WTC11 (cell line): ENCODE measurements at places on chromosomes 4 and X. TPM values are rescaled to one million over a fixed set of nuclear protein-coding genes. Genes with fewer than 3 reads are reported as not detected.

- no peak for DNase-seq
Measured at GRCh38 chr4:9969526-9970398, 51.5 kb downstream of the SLC2A9 start.

DNA sequence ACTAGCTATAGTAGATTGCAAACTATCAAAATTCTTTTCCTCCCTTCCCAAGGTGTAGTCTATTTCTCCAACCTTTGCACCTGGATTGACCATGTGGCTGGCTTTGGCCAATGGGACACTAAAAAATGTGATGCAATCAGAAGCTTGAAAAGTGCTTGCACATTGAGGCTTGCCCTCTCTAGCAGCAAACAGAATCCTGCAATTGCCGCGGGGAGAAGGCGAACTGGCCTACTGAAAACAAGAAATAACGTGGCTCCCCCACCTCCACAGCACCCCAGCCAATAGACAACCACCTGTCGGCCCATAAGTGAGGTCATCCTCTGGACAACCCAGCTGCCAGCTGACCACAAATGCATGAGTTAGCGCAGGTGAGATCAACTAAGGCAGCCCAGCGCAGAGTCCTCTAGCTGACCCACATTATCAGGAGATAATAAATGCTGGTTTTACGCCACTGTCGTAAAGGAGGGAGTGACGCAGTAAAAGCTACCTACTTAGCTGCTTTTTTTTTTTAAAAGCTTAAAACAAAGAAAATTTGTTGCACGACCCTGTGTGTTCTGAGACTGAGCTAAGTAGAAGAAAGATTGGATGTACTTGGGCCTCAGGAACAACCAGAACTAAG, 95.2 kb downstream of the GK start:
- no peak for DNase-seq

DNA sequence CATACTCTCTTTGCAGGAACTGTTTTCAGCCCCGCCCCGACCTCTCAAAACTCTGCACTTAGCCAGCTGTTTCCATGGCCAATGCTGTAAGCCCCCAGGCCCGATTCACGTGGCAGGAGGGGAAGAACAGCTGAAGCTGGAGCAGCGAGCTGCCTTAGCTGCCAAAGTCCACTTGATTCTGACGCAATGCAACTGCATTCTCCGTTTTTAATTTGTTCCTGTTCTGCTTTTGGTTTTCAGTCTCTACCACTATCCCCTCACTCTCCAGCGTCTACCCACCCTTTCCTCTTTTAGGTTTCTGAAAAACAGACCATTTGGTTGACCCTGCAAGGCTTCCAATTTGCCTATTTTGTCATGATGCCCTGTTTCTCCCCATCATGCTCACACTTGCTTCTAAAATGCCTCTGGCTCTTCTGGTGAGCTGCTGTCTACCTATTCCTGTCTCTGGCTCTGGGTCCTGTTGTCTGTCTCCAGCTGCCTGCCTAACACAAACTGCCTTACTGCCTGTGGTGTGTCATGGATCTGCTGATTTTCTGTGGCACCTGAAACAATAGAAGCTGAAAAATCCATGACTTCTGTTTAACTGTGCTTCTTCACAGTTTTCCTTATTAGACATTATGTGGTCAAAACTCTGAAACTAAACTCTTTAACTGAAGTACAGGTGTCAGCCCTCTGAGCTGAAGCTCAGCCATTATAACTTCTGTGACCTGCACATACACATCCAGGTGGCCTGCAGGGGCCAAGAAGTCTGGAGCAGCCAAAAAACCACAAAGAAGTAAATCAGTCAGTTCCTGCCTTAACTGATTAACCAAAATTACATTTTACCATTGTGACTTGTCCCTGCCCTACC, 160.5 kb upstream of the AGTR2 start:
- peak; percentile 30 for DNase-seq

DNA sequence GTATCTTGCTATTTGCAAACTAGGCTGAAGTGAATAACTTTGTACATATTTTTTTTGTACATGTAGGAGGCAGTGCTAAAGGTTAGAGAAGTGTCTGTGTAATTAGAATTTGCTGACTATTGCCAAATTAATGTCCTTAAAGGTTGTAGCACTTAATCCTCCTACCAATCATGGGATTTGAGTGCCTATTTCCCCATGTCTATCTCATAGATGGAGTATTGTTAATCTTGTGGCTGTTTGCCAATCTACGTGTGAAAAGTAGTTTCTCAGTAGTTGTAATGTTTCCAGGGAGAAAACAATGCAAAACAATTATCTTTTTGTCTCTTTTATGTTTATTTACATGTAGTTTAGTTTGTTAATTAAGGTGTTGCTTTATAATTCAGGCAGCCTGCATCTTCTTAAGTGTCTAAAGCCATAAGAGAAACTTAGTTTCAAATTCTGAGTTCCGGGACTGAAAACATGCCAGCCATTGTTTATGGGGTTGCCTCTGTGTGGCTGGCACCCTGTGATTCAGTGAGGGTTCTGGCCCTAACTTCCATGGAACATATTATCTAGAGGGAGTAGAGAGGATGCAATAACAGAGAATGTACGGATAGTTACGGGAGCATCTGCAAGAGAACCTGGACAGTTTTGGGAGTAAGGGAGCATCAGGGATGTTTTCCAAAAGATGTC, 142.4 kb downstream of the KLHL8 start:
- no peak for DNase-seq

- no peak for DNase-seq
Measured at GRCh38 chr4:156298230-156298629, 344.6 kb upstream of the CTSO start.

DNA sequence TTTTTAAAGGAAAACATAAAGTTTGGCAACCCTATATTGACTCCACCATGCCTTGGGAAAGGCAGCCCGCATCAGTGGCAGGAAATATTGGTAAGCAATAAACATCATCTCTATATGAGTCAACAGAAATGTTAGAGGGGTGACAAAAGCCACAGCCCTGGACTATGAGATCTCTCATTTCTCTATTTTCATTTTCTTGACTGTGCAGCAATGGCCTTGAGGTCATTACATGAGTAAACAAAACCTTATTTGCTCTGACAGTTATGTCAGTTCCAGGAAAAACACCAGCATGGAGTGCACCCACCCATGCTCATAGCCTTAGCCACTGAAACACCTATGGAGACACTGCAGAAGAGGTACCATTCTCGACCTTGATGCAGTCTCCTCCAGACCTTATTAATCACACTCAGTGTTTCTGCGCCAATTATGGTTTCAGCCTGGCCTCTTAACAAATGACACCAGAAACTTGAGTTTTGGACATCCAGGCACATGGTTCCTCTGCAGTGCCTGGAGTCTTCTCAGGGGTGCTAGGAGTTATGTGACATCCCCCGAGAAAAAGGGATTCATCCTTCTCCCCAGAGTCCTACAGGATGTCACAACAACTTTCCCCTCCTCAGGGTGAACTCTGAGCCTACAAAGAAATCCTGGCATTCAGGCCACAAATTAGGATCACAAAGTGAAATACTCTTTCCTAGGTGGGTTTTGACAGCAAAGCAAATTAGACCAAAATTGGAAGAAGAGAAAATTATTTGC, 16.0 kb upstream of the HPGD start:
- DNase-seq = no peak

DNA sequence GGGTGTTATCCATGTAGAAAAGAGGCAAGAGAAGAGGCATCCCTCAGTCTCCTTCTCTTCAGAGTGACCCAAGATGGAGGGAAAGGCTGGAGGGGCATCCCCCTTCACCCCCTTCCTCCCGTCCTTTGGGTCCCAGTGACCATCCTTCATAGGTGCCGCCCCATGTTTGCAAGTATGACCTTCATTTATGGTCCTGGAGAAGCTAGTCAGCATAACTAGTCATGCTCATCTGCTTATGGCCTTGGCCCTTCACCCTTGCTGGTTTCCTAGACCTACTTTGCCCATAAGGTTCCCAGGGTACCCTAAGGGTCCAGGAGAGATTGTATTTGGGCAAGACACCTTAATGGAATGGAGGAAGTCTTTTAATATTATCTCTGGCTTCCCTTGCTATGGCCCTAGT, 46.7 kb downstream of the HMGB2 start:
- DNase-seq = no peak

DNA sequence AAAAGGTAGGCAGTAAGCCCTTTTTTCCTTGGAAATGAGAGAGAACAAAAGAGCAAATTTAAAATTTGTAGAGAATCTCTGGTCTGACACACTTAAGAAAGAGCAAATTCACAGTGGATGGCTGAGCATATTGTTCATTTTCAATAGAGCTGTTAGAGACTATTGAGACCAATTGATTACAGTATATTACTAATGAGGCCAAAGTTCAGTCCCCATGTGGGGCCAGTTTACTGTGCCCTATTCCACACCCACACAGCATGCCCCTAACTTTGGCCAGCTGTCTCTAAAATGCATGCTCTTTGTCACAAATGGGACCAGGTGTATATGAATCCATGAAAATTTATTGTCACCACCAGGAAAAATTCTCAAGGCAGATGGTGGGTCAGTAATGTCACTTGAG, 470.5 kb downstream of the PCDH7 start:
- DNase-seq = no peak

- DNase-seq = no peak
Measured at GRCh38 chr4:182179105-182179504, 64.1 kb upstream of the TENM3 start.

DNA sequence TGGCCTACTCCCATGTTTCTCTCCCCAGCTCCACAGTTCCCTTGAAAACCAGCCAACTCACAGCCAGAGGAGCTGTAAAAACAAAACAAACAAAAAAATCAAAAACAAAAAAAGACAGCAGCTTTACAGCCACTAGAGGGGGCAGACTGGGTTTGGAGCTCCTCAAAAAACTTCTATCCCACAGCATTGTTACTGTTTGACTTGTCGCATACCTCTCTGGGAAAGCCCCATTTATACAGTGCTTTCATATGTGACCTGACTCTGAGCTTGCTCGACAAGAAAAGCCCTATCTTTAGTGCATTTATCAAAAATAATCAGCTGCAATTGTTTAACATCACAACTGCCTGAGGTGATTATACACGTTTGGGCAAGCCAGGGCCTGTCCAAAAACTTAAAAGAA, 21.6 kb downstream of the TSPAN6 start:
- DNase-seq = no peak

DNA sequence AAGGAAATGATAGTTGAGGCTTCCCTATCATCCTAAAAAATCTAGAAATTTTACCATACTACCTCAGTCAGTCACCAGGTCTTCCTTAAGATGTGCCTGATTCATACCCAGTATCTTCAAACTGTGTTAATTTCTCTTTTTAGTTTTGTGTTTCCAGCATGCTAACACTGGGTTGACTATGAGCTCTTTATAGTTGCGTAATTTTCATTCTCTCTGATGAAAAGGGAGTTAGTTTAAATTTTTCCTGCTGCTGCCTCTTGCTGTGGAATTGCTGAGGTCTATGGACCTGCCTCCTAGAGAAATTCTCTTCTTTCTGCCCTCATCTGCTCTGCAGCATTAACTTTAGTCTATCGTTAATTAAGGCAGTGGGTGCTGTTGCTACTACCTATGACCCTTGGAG, 66.6 kb downstream of the BANK1 start:
- no peak for DNase-seq

DNA sequence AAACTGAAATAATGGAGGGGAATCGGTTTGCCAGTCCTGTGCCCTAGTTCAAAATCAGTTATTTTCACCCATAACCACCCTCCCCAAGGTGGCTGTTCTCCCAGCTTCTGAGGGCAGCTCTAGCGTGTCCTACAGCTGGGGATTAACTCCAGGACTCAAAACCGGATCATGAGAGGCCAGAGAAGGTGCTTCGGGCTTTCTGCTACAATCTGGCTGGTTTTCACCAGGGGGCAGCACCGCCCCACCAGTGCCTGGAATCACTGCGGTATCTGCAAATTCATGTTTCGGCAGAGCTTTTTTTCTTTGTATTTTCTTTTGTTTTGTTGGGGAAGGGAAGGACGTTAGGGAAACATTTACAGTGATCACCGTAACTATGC, 28.4 kb downstream of the PDHA1 start:
- DNase-seq = peak; percentile 69

DNA sequence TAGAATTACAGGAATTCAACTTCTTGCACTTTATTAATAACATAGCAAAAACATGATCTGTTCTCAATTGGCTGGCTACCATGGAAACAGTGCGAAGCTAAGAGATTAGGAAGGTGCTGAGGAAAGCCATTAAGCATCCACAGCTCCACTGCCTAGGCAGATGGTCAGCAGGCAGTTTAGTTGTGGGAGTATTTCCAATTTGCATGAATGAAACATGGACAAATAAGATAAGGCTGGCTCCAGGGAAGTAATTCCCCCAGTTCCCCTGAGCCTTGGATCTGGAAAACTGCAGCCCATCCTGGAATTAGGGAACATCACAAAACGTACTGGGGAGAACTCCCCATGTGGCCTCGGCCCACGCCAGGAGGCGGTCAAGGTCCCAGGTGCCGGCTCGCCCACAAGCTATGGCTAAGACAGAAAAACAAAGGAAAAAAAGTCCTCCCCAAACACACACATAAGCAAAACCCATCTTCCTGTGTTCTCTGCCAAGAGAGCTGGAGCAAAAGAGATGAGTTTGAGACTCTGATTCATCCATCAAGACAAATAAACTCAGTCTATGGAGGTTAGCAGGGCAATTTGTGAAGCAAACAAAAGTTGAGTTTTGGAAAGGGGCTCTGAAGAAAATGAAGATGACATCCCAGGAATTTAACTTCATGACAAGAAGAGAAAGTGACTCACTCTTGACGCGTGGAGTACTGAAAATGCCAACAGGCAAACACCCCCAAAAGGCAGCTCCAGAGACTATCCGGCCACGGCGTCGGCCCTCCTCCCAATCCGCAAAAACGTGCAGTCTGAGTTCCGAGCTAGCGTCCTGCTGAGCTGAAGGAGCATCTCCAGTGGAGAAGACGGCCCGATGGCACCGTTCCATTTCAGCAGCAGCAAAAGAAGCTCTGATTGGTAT, 45.1 kb downstream of the IGFBP7 start:
- no peak for DNase-seq

GRCh38 chrX:148203531-148203930, 222.4 kb downstream of the FMR1NB start:
- DNase-seq = no peak

DNA sequence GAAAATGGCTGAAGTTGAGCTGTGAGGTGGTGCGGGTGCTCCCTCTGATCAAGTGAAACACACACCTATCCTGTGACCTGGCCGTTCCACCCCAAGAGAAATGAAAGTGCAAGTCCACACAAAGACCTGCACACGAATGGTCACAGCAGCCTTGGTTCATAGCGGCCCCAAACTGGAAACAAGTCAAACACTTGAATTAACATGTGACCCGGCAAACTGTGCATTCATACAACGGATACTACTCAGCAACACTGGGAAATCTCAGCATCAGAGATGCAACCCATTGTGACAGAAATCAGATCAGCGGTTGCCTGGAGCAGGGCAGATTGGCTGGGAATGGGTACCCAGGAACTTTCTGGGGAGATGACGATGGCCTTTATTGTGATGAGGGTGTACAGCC, 7.6 kb downstream of the G6PD start:
- no peak for DNase-seq

The NIPAL1 gene
- 7.1 to 8.4 TPM (median 7.2 TPM) in 3 replicates for total RNA-seq

The ARHGAP10 gene
- 7.1 to 9.6 TPM (median 8.0 TPM) in 3 replicates for total RNA-seq

The CPZ gene
- total RNA-seq = 22.7 to 26.9 TPM (median 22.8 TPM) in 3 replicates

The EMCN gene
- not detected in 3 replicates for total RNA-seq

The RTL5 gene
- 0.76 to 1.3 TPM (median 1.0 TPM) in 3 replicates for total RNA-seq

The HPSE gene
- total RNA-seq = 3.0 to 3.8 TPM (median 3.7 TPM) in 3 replicates

The SMARCA1 gene
- total RNA-seq = 46.1 to 57.3 TPM (median 54.9 TPM) in 3 replicates

The CYSLTR1 gene
- total RNA-seq = 0.07 TPM in 3 replicates

The MCF2 gene
- total RNA-seq = 0.48 to 1.0 TPM (median 0.64 TPM) in 3 replicates

The DIPK2B gene
- not detected in 3 replicates for total RNA-seq

The NKX3-2 gene
- total RNA-seq = 0.07 TPM in 1 of 3 replicates, not detected in the others
